ENCODE measurements at places on chromosomes 6 and 20. TPM values are rescaled to one million over a fixed set of nuclear protein-coding genes. Genes with fewer than 3 reads are reported as not detected.
A peak's percentile ranks its signal among the peaks of the same experiment; 100 is the strongest.

DNA sequence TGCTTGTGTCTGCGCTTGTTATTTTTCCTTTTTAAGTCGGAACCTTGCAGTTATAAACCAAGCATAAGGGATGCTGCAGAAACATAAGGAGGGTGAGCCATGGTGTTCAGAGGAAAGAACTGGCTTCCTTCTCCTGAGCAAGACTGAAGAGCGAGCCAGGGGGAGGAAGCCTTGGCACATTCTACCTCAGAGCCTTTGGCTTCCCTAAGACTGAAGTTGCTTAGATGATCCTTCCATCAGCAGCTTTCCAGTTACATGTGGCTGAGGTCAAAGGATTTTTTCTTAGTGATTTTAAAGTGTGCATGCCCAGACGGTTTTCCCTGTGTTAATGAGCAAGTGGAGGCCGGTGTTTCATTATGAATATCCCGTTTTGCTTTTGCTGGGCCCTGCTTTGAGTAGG, 363.8 kb downstream of the DOK5 start:
- DNase-seq, result no peak

Gene CLIC5
- polyA plus RNA-seq, result 19.7 TPM

GRCh38 chr20:33689973-33690372, 3.8 kb upstream of the E2F1 start:
- DNase-seq, result no peak

Gene MYO6
- polyA plus RNA-seq, result 6.5 TPM

GRCh38 chr6:88378639-88379038, 212.5 kb upstream of the CNR1 start:
- no peak for DNase-seq

DNA sequence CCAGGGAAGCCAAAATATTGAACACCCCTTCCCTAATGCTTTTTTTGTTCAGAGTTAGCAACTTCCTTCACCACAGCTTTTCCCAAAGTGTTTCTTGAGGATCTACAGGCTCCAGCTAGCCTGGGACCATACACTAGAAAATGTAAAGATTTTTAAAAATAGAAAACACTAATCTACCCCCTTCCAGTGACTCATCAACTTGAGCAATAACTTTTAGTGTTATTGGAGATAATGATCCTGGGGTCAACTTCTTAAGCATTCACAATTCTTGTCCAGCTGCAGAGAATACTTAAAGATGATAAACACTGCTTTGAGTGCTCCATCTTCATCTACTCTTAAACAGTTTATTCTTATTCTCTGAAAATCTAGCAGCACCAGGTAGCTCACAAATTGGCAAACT, 131.6 kb downstream of the COL9A1 start:
- no peak for DNase-seq

DNA sequence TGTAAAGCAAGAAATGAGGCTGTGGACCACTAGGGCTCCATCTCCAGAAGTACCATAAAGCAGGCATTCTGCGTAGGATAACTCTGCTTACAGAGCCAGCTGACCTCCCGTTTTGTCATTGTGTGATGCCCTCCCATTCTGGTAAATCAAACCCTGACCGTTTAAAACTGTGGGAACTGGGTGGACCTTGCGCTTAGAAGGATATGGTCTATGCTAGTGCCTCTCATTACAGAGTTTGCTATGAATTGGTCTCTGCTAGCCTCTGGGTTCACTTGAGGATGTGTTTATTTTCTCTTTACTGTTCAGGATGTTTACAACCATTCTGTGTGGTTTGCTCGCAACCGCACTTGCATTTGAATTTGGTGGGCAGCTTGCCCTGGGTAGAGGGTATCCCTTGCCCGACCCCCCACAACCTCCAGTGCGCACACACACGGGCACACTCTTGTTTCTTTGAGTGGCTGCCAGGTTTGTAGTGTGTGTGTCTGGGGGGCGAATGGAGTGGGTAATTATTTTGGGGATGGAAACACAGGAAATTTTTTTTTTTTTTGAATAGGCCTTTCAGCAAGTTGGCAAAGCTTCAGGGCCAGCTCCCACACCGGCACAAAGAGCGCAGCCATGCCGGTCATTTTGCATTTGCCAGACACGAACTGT, 198.3 kb downstream of the JARID2 start:
- peak; percentile 32 for DNase-seq

Gene DSP
- polyA plus RNA-seq, result 2.6 TPM

DNA sequence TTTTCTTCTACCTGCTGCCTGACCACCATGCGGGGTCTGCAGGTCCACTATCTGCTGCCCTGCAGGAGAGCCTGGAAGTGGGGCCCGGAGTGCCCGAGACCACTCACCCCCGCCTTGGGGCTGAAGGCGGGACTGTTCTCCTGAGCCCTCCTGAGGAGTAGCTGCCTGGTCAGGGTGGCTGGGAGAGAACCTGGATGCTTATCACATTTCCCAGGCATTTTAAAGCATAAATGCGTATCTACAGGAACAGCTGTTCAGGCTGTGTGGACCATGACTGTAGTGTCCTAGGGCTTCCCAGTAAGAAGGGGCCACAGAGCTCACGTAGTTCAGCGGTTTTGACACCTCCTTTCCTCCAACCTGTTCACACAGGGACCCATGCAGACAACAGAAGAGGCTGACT, 123.3 kb downstream of the AGPAT4 start:
- no peak for DNase-seq

- DNase-seq, result no peak
Observed at GRCh38 chr6:14880052-14880451, 365.8 kb upstream of the JARID2 start.

DNA sequence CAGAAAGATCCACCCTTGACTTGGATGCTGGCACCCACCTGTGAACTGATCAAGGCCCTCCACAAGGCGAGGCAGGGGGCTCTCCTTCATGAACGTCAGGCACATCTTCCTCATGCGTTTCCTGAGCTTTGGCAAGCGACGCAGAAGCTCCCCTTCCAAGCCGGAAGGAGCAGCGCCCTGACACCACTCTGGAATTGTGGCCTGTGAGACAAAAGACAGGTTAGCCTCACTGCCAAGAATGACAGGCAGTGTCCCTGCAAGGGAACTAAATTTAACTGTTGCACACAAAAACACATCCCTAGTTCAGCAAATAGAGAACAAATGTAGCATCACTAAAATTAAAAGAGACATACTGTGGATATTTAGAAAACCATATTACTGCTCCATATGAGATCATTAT, 42.0 kb upstream of the LYRM2 start:
- DNase-seq, result no peak

DNA sequence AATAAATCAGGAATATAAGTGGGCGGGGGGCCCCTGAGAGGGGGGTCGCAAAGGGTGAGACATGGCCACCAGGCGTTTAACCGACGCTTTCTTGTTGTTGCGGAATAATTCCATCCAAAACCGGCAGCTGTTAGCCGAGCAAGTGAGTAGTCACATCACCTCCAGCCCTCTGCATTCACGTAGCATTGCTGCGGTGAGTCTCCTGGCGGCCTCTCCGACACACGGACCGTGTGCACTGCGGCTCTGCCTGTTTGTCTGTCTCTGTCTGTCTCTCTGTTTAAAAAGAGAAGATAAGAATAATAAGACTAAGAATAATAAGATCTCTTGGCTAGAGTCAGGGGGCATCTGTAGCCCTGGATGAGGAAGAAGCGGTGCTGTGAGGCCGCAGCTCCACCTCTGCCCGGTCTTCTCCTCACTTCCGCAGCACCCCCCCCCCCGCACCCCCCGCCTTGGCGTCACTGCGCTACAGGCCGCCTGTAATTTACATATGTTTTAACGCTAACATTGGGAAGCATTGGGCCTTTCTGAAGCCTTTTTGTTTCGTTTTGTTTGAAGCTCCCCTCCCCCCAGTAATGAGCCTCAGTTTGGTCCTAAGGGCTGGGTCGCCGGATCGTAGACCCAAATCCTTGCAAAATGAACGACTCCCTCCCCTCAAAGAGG, 993 bp downstream of the STX16 start:
- peak; percentile 74 for DNase-seq

- no peak for DNase-seq
Observed at GRCh38 chr6:56624728-56625069, 18.0 kb downstream of the DST start.

- DNase-seq, result peak; percentile 44
Observed at GRCh38 chr6:14466278-14466677, 348.7 kb downstream of the CD83 start.

GRCh38 chr20:3728354-3728753, 4.1 kb upstream of the HSPA12B start:
- no peak for DNase-seq

Gene EYA2
- 7.0 TPM for polyA plus RNA-seq

DNA sequence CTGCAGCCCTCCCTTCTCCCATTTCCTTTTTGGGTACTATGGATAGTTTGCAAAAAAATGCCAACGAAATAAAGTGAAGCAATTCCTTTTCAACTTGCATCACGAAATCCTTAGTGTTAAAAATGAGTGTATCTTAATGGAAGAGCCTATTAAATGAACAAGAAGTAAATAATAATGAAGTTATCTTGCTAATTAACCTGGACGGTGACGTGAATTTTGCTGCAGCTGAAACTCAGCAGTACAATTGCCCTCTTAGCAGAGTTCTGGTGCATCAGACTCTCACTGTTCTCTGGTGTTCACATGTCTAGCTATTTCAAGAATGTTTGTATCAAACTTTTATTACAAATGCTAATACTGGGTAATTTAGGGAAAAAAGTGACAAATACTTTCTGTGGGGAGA, 119.7 kb upstream of the HDAC2 start:
- no peak for DNase-seq

Gene NKAIN2
- 7.7 TPM for polyA plus RNA-seq

DNA sequence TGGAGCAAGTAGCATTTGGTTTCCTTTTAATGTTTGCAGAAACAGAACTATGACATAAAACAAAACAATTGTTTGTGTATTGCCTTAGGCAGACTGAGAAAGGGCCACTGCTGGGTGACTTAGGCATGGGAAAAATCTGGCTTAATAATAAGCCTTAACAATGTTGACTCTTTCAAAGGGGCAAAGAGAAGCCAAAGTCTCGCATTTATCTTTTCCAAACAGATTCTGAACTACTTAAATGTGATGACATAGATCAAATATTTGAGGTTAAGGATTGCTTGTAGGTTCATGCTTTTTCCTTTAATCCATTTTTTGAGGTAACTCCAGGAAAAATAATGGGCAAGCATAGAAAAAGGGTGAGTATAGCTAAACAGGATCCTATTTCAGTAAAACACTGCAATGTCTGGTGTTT, 39.6 kb downstream of the ADAT2 start:
- DNase-seq, result no peak

DNA sequence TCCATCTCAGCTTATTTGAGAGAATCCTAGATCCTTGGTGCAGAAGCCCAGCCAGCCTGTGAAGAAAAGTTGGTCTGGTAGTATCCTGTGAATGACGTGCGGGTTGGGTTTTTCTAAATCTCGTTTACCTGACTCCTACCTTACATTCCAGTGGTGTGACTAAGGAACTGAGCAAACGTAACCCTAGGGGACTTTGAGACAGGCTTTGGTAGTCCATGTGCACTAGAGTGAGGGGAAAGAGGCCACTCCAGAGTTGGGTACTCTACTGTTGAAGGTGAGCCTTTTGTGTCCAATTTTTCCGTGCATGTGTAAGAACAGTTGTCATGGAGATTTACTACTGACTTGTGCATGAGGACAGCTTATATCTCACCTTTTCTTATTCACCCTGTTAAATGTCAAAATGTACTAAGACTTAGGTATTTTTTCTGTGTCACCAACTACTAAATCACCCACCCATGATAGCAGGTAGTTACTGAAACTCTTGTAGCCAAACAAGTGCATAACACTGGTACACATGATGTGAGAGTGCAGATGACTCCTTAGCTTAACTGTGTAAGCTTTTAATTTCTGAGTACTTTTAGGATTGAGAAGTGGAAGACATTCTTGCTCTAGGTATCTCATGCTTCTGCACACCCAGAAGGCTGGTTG, 26.3 kb upstream of the PLCG1 start:
- DNase-seq, result no peak

Gene CALHM6
- polyA plus RNA-seq, result 4.5 TPM

GRCh38 chr6:91340896-91341395, 754.1 kb upstream of the MAP3K7 start:
- no peak for DNase-seq

GRCh38 chr6:85385636-85386315, 64.1 kb upstream of the NT5E start:
- no peak for DNase-seq

Data from muscle of back (tissue), 13 donors.